Activated CD4-positive, alpha-beta T cell treated with anti-CD3 and anti-CD28 coated beads, Interleukin-2, amount 10 ng/mL, durations not matched to agents 24 days and 14 days (primary cell): ENCODE measurements at places on chromosomes 12 and 14. TPM values are rescaled to one million over a fixed set of nuclear protein-coding genes. Genes with fewer than 3 reads are reported as not detected.

- DNase-seq, result no peak
Measured at GRCh38 chr12:46100551-46101484, 110.4 kb upstream of the SCAF11 start.

DNA sequence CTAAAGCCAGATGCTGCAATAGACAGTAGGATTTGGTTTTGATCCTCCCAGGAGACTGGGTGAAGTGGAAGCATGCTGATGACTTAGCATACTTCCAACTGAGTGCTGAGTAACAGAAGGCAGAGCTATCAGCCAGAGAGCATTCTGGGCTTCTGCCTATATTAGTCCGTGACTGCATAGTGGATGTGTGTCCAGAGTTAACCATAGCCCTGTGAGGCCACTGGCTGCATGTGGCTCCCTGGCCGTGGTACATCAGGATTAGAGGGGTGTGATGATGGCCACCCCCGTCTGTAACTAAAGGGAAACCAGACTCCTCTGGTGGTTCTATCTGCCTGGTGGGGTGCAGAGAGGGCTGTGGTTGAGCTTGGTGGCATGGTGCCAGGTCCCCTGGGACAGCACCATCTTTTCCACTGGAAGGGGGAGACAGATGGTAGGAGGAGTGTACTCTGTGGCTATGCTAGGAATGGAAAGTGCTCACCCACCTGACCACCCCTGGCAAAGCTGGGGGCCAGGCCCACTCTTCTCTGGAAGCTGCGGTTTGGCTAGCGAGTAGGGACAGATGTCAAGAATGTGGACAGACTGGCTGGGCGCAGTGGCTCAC is 27.4 kb downstream of the ABCD4 start:
- no peak for DNase-seq

GRCh38 chr12:52391618-52392002 is 6.2 kb upstream of the KRT84 start:
- no peak for DNase-seq

The PLA2G1B gene
- not detected in 2 replicates for total RNA-seq

DNA sequence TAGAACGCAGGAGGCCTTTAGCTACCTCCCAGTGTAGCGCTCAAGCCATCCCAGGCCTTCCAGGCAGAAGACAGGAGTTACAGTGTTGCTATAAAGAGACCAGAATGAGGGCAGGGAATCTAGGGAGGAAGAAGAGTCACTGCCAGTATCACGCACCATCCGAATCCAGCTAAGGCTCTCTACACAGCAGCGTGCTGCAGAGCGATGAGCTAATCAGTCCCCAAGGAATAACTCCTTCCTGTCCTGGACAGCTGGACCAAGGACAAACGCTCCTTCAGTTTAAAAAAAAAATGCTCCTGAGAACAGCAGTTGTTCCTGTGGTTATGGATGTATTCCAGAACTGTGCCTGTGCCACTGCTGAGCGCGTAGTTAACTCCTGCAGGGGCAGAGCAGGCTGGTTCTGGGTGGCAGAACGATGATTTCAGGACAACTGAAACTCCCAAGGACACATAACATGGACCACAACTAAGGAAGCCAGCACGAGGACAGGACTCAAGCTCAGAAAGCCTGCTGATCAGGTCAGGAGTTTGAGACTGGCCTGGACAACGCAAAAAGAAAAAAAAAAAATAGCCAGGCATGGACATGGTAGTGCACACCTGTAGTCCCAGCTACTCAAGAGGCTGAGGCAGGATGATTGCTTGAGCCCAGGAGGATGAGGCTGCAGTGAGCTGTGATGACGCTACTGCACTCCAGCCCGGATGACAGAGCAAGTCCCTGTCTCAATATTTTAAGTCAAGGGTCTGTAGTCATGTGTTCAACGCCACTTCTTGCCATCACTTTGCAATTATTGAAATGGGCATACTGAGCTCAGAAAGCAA is 2.6 kb downstream of the IFFO1 start:
- no peak for DNase-seq

- DNase-seq, result no peak
Measured at GRCh38 chr12:5803532-5803931, 141.5 kb downstream of the ANO2 start.
